Activated naive CD4-positive, alpha-beta T cell (primary cell): ENCODE measurements at places on chromosomes 7 and 10.
A peak's percentile ranks its signal among the peaks of the same experiment; 100 is the strongest.

DNA sequence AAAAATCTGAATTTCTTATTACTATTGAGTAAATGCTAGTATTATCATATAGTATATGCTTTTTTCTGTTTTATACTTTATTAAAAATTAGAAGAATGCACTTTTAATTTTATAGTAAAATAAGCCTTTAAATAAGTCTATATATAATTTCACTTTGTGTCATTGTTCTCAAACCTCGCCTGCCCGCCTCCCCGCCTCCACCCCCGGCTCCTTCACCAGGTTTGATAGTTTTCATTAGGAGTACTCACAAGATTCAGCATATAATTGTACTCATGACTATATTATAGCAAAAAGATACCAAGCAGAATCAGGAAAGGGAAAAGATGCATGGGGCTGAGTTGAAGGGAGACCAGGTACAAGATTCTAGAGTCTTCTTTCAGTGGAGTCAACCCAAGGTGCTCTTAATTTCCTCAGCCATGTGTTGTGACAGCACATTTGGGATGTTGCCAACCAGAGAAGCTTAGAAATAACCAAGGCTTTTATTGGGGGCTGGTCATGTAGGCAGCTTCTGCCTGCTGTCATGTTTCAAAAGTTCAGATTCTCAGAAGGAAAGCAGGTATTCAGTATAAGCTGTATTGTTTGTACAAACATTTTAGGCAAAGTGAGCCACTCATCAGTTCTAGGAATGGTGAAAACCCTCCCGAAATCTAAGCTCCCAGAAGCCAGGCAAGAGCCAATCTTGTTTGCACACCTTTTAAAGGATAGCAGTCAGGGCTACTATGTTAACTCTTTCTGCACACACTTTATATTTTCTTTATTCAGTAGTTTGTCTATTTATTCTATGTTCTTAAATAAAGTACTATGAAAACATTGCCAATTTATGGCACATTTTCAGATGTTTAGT is 12.3 kb downstream of the NHLRC2 start:
- DNase-seq, result no peak

- DNase-seq, result no peak
Measured at GRCh38 chr10:92177546-92177945, 113.3 kb downstream of the CPEB3 start.

DNA sequence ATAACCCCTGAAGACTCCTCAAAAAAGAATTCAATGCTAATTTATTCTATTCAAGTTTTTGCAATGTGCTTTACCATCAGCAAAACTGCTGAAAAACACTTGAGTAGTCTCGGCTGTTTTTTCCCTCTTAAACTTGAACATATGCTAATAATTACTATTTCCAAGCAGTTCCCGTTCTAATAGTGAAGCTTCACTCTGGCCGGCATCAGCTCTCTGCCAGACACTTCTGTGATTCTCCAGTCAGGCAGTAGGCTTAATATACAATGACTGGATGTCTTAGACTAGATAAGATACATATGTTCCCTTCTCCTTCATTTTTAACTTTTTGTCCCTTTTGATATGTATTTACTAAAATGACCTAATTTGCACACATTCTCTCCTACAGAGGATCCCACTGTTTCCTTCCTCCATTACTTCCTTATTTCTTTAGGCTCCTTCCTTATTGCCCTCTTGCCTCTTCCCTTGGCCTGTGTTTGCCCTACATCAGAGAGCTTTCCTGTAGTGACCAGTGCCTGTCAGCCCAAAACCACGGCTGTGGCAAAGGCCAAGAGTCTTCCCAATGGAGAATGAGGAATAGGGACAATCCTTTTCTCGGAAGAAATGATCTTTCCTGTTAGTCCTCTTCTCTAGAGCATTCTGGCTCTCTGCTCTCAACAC is 23.5 kb downstream of the HEPACAM2 start:
- no peak for DNase-seq

DNA sequence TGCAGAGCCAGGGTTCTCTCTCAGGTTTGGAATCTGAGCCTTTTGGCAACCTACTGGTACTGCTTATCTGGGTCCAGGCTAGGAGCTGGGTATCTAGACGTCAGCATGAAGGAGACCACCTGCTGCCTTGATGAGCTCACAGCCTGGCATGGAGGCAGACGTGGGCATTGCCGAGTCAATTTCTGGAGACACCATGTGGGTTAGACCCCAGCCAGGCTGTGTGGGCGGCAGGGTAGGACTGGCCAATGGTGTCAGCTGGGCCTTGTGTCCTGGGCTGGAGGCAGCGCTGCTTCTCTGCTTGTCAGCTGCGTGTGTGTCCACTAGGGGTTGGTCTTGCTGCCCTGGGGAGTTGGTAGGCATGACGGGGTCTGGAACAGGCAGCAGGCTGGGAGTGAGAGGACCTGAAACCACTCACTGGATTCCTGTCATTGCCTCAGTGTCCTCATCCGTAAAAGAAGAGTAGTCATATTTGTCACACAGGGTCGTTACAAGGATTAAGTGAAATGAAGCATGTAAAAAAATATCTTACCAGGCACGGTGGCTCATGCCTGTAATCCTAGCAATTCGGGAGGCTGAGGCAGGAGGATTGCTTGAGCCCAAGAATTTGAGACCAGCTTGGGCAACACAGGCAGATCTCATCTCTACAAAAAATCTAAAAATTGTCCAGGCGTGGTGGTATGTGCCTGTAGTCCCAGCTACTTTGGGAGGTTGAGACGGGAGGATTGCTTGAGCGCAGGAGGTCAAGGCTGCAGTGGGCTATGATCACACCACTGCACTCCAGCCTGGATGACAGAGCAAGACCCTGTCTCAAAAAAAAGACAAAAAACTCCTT is 31.7 kb upstream of the ANKRD2 start:
- DNase-seq, result no peak

GRCh38 chr7:27243340-27244163 is 950 bp downstream of the EVX1 start:
- no peak for DNase-seq

GRCh38 chr10:48872234-48872633 is 67.4 kb downstream of the LRRC18 start:
- no peak for DNase-seq

DNA sequence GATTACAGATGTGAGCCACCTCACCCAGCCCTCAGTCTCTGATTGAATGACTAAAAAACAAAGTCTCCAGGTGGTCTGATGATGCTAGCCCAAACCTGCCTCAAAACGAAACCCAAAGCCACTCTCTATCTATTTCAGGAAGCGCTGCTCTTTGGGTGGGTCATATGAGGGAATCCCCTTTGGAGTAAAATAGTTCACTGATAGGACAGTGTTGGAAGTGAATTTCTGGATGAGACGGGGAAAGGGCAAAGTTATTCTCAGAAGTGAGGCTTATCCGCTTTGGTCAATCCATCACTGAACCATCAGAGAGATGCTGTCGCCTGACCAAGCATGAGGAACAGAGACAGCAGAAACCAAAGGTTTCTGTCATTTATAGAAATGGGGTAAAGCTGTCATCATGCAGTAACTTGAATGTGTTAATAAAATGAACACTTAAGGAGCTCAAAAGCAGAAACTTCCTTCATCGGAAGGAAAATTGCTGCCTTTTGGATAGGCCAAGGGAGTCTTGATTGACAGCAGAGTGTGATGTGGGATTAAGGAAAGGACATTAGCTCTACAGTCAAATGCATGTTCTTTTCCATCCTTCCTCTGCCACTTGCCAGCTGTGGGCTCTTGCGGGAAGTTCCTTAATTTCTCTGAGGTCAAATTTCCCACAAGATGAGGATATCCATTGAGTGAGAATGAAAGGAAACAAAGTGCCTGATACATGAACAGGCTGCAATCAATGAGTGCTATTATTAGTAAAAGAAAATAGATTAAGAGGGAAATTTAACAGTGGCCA is 64.9 kb upstream of the C1QL3 start:
- DNase-seq, result no peak

DNA sequence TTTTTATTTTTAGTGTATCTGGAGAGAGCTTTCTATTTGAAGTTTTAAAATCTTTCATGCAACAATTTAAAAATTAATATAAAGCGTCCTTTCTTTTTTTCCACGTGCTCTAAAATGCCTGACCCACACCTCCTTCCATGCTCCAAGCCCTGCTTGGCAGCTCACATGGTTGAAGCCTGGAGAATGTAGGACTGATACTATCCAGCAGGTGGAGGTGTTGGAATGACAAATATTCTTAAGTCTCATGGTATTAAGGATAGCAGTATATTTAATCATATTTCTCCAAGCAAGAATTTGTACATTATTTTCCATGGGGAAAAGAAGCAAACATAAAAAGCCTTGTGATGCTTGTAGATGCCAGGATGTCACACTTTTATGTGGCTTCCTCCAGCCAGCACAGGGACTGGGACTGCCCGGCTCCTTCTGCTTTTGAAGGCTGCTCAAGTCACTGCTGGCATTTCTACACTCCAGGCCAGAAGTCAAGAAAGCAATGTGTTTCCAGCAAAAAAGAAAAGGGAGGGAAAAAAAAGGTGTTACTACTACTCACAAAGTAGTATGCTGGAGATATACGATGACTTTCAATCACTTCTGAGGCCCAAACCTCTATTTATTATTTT is 49.7 kb downstream of the BZW2 start:
- DNase-seq, result no peak

- DNase-seq, result peak; percentile 73
Measured at GRCh38 chr10:3173171-3173878, 743 bp upstream of the PITRM1 start.

- DNase-seq, result no peak
Measured at GRCh38 chr10:117553815-117554172, 11.2 kb downstream of the EMX2 start.

DNA sequence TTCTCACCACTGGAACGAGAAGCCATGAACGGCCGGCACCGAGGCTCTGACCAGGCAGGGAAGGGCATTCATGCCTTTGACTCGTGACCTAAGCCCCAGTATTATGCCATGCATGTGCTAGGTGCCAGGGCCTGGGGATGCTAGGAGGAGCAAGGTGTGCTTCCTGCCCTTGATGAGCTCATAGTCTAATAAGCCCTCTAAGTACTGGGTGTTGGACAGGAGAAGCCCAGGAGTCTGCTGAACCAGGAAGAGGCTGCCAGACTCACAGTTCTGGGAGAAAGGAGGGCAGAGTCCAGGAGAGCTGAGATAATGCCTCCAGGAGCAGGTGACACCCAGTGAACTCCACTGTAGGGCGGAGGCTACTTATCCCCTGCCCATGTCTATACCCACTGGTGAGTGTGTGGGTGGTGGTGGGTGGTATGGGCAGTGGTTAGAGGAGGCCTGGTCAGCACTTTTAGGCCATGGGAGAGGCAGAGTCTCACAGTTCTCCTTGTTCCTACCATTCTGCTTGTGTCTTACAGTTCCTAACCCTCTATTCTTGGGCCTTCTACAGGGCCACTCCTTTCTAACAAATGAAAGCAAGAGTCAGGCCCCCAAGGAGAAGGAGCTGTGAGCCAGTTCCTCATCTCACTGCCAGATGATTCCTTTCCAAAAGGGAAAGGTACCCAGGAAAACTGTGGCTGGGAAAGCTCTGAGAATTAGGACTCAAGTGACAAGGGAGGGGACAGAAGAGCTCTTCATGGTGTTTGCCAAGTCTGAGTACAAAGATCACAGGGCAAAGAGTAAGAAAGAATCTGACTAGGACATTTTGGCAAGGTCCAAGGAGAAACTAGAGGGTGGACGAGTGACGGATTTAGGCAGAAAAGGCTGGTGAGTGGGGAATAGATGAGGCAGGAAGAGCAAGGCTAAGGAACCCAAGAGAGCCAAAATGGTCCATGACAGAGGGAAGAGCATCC is 3.6 kb upstream of the MXI1 start:
- no peak for DNase-seq

GRCh38 chr7:43484678-43485395 is 98.1 kb upstream of the STK17A start:
- no peak for DNase-seq

GRCh38 chr10:131165092-131165491 is 146.4 kb downstream of the TCERG1L start:
- DNase-seq, result no peak

DNA sequence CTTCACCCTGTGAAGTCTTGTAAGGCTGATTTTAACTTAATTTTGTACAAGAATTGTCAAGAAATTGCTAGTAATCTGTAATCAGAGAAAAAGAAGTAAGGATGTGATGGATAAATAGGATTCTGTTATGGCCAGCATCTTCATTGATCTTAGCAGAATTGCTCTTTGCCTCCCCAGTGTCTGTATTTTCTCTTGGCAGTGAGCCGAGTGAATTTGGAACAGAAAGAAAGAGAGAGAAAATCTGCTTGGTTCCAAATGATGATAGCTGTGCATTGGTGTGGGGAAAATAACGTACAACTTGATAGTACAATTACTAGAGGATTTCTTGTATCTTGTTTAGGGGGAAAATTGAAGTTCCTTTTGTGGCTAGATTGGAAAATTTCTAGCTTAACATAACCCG is 34.6 kb downstream of the VTI1A start:
- no peak for DNase-seq

- peak; percentile 5 for DNase-seq
Measured at GRCh38 chr7:24587853-24588252, 14.6 kb downstream of the PALS2 start.

GRCh38 chr7:139762886-139763285 is 14.9 kb downstream of the HIPK2 start:
- no peak for DNase-seq

DNA sequence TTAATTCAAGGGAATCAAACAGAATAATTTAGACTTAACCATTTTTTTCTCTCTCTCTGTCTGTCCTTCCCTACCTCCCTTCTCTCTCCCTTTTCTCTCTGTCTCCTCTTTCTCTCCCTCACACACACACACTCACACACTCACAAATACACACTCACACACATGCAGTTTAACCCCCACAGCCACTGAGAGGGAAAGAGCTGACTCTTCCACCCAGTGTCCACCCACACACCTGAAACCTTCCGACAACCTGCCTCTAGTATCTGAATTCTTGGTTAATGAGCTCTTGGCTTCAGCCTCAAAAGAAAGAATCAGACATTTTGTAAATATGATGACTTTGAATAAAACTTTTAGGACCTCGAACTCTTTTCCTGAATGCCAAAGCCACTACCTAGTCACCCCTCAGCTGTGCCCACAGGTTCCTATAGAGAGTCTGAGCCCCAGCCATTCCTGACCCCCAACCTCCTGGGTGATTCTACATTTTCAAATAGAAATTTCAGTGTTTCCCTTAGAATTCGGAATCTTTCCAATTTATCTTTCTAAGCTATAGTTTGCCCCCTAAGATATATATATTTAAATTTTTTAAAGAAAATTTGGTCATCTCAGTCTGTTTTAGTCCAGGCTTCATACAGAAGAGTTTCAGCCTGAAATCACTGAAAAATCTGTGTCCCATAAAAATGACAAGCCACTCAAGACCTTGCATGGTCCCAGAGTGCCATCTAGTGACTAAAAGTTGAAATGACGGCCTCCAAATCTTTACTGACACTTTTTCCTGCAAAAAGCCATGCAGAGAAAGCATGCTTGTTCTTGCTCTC is 202.8 kb downstream of the IPMK start:
- no peak for DNase-seq
